ENCODE measurements at places on chromosomes 2 and 18. TPM values are rescaled to one million over a fixed set of nuclear protein-coding genes. Genes with fewer than 3 reads are reported as not detected.
A peak's percentile ranks its signal among the peaks of the same experiment; 100 is the strongest.

The EVX2 gene
- not detected for total RNA-seq

The KCNG2 gene
- total RNA-seq, result not detected

The DNER gene
- total RNA-seq, result 42.9 TPM

The CMPK2 gene
- total RNA-seq, result 2.7 TPM

The TSGA10 gene
- 6.7 TPM for total RNA-seq

The SYT4 gene
- not detected for total RNA-seq

The ELOA2 gene
- not detected for total RNA-seq

The DSG1 gene
- not detected for total RNA-seq

The PARD3B gene
- total RNA-seq, result 2.2 TPM

DNA sequence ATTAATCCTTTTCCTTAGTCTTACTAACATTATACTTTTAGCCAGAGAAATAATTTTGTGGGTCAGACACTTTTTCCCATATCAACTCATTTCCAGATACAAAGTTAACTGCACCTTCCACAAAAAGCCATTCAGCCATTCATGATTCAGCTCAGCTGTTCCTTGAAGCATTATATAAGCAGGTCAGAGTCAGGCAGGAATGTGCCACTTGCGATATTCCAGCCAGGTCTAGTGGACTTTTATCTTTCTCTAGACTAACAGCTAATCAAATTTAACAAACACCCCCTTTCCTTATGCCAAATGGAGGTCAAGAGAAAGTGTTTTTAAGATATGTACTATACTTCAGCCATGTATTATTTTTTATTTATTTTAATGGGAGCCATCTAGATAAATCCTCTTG is 75.6 kb upstream of the EPB41L3 start:
- DNase-seq, result no peak

GRCh38 chr18:49011291-49011746 is 60.6 kb upstream of the SMAD7 start:
- no peak for DNase-seq

- no peak for DNase-seq
These were observed 202.0 kb downstream of the SEPTIN10 start for GRCh38 chr2:109411640-109412325.

DNA sequence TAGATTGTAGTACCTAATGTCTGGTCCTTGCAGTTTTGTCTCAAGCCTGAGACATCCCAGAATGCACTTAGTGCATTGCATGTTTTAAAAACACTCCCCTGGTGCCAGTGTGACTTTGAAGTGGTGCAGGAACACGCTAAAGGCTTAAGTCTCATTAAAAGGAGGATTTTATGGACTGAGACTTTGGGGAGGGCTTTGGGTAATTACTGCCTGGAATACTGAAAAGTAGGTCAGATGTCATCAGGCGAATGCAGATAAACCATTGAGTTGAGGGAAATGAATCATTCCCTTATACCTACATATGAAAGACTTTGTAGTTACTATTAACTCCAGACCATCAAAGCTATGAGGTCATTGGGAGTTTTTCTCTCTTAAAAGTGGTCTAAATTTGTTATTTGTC is 3.0 kb upstream of the OSBPL1A start:
- DNase-seq, result no peak

DNA sequence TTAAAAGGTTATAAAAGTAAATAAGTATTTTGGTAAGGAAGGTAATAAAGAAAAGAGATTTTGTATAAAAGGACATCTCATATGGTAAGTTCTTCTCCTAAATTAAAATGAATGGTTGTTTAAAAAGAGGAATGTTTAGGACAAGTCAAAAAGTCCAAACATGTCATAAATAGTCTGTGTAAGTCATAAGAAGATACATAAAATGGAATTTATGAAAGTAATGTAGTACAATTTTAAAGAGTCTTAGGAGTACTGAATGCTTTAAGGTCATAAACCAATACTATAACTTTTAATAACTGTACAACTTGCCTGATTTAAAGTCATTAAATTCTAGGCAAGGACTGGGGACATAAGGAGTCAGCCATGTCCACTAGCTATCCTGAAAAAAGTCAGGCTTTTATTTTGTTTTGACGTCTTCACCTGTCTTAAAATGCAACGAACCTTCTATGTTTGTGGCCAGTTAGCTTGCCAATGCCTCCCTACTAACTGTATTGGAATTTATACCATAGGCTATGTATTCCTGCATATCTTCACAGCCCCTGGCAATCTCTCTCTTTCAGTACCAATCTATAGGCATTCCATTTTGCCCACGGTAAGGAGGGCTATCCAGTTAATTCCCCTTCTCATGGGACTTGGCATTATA is 312.3 kb upstream of the LRRTM4 start:
- DNase-seq, result no peak

- no peak for DNase-seq
These were observed 91.4 kb upstream of the PXDN start for GRCh38 chr2:1835581-1836201.

GRCh38 chr2:18435426-18436037 is 124.9 kb downstream of the RDH14 start:
- DNase-seq, result peak; percentile 71

GRCh38 chr2:150188177-150188576 is 299.3 kb downstream of the RND3 start:
- DNase-seq, result no peak

DNA sequence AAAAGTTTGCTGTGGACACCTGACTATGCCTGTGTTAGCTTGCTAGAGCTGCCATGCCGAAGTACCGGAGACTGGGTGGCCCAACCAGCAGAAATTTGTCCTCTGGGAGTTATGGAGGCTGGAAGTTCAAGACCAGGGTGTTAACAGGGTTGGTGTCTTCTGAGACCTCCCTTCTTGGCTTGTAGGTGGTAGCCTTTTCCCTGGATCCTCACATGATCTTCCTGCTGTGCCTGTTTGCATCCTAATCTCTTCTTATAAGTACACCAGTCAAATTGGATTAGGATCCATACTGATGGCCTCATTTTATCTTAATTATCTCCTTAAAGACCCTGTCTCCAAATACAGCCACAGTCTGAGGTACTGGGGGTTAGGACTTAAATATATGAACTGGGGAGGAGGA is 845 bp downstream of the TMEM177 start:
- DNase-seq, result no peak

GRCh38 chr2:224086226-224086914 is 47.3 kb upstream of the SERPINE2 start:
- DNase-seq, result peak; percentile 93

GRCh38 chr18:56009411-56009810 is 421.4 kb upstream of the TCF4 start:
- DNase-seq, result no peak

DNA sequence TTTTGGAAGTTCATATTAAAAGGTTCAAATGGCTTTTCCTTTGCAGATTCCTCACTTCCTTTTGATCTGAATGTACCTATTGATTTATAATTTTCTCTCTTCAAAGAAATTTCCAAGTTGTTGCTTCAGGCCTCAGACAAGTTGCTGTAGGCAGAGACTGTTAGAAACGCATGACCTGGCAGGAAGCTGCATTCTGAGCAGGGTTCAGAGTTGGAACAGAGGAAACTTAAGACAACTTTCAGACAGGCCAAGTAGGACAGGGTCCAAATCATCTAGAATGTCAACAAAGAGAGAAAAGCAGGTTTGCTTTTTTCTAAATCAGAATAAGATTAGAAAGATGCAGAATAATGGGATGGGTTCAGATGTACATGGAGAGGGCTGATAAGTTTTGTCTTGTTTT is 416.3 kb downstream of the LRP1B start:
- no peak for DNase-seq

- peak; percentile 93 for DNase-seq
These were observed 30.9 kb downstream of the OSBPL6 start for GRCh38 chr2:178225006-178225805.

DNA sequence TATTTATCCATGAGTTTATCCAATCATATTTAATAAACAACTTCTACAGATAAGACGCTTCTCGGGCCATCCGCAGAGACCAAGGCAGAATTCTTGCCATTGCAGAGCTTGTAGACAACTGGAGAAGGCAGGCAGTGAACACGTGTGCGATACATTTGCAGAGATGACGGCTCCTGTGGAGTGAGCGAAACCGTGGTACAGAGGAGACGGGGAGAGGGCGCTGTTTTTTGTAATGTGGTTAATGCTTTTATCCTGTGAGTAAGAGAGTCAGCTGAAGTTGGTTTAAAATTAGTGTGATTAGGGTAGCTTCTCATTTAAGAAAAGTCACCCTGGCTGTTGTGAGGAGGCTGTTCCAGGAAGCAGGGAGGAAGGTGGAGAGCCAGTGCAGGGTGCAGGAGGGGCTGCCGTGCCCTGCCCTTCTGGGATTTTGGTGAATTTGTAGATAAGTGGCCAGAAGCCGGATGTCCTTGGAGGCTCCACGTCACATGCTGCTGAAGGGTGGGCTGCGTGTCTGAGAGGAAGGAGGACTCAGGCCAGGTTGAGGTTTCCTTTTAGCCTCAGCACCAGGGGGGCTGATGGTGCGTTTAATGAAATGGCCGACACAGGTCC is 151.4 kb downstream of the SNTG2 start:
- no peak for DNase-seq

- DNase-seq, result no peak
These were observed 18.6 kb downstream of the SMAD2 start for GRCh38 chr18:47911877-47912276.

DNA sequence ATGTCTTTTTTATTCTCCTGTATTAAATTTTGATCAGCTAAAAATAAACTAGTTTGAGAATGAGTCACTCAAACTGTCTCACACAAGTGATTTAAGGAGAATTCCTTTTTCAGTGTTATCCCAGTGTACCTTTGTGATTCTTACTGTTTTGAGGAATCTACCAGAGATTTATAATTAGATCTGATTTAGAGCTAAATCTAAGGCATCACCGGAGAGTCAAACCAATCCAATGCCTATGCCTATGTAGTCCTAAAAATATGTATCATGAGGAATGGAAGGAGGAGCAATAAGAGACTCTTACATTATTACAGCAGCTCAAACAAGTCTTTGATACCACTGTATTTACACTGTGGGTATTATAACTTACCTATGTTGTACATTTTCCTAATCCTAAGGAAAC is 63.4 kb upstream of the CYP20A1 start:
- DNase-seq, result no peak

DNA sequence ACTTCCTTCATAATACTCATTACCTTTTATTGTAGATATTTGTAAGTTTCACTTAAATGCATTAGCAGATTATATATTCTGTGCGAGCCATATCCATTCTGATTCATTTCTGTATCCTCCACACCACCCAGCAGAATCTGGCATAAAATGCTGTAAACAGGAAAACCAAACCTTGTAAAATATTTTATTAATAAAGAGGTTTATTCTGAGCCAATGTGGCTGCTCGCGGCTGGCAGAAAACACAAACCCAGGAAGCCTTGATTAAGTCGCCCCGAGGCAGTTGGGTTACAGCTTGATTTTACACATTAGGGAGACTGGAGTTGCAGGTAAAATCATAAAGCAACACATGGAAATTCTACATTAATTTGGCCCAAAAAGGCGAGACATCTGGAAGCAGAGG is 40.5 kb downstream of the GNAL start:
- DNase-seq, result no peak

- DNase-seq, result no peak
These were observed 437.0 kb downstream of the PTPRM start for GRCh38 chr18:8003878-8004675.

Data from HT1080 (cell line).